Sciatic nerve (tissue), 2 donors: ENCODE measurements at places on chromosomes 16 and 17.

- no peak for DNase-seq
Observed at GRCh38 chr16:81601008-81601428, 156.4 kb downstream of the CMIP start.

DNA sequence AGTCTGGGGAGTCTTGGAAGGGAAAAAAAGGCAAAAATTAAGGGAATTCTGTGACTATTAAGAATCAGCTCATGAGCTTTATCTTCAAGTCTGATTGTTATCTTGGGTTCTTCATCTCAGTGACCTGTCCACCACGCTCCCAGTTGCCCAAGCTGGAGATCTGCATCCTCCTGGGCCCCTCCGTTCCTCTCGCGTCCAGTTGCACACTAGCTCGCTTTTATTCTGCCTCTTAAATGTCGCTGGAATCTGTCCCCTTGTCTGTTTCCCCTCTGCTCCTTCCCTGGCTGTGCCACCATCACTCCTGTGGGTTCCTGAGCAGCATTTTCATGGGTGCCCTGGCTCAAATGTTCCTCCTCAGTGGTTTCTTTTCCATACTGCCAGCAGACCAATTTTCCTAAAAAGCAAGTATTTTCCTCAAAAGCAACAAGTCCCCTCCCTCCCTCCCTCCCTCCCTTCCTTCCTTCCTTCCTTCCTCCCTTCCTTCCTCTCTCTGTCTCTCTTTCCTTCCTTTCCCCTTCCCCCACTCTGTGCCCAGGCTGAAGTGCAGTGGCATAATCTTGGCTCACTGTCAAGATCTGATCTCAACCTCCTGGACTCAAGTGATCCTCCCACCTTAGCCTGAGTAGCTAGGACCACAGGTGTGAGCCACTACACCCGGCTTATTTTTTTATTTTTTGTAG is 1.4 kb downstream of the ENDOV start:
- no peak for DNase-seq

DNA sequence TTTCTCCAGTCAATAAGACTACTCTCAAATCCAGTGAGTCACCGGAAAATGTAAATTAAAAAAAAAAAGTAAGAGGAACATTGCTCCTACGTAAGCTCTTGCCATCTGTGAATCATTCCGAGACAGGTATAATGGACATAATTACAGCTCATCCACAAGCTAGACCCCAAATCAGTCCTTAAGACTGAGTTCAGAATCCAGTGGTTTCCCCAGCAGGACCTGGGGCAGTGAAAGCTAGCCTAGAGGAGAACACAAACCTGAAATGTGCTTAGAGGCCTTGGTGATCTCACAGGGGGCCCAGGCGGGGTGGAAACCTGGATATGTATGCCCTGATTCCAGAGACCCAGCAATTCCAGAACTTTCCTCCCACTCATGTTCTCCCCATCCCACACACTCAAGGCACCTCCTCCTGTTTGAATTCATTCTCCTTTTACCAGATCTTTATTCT is 132.0 kb downstream of the COPRS start:
- DNase-seq = no peak

DNA sequence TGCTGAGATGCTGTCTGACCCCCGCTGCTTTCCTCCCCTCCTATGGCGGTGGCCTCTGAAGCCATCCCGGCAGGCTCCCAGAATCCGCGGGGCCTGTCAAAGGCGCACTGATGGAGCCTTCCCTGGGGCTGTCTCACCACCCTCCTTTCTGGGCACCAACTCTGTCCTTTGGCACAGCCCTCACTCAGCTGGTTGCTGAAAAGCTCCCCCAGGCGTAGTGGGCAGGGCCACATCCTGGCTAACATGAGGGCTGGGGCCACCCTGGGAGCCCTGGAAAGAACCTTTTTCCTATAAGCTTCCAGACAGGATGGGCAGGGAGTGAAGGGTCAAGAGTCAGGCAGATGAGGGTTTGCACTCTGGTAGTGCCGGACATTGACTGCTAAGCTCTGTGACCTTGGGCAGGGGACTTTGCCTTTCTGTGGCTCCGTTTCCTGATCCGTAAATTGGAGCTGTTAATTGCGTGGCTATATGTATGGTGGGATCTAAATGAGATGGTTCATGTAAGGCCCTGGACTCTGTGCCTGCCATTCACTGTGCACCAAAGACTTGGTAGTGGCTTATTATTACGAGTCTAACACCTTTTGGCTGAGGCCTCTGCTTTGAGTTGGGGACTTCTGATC is 27.6 kb upstream of the LASP1NB start:
- DNase-seq = no peak

- no peak for DNase-seq
Observed at GRCh38 chr16:34078691-34079090, 619.3 kb downstream of the TP53TG3F start.

GRCh38 chr17:21263376-21263775 is 10.2 kb upstream of the NATD1 start:
- DNase-seq = no peak

DNA sequence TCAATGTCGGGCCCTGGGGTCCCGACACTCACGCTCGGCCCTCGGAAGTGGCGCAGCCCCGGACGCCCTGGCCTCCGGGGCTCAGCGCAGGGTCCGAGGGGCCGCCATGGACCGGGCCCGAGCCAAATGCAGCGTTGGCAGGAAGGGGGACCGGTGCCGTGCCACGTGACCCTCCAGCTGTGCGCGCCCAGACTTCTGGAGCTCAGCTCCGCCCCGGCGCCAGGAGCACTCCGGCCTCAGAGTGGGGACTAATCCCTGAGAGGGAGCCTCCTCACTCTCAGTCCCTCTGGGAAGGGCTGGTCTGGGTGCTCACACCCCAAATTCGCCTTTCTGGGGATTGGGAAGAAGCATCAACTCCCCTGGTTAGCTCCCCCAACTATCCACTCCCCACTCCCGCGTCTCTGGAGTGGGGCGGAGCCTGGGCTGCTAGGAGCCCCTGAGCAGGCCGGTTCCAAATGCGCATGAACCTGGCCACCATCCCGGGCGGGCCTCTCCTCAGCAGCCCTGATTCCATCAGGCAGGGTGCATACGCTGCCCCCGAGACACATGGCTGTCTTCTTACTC is at the start of gene B3GNT9:
Gene B3GNT9, minus strand, starts transcription at position 166 of the 564 bp plus-strand sequence. CDS start 513 bp downstream, outside the sequence.
- peak; percentile 86 for DNase-seq

GRCh38 chr17:2002767-2003329 is 22.3 kb downstream of the RTN4RL1 start:
- no peak for DNase-seq

DNA sequence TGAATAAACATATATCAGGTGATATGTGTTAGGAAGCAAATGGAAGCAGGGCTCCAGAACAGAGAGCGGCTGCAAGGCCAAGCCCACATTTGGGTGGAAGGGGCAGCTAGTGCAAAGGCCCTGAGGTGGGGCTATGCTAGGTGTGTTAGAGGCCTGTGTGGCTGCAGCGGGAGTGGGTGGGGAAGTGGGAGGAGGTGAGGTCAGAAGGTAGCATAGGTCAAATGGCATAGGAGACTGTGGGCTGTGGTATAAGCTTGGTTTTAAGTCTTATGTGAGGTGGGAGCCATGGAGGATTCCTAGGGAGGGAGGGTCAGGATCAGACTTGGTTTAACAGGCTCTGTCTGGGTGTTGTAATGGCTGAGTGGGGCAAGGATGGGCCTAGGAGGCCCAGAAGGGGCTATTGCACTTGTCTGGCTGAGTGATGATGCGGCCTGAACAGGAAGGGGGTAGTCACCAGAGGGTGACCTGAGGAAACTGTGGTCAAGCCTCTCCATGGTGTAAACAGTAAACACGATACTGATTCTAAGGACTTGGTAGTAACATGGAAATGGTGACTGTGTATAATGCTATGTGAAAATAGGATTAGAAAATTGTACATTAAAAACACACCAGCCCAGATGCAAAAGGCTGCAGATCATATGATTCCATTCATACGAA is 31.1 kb downstream of the RAI1 start:
- DNase-seq = no peak

GRCh38 chr16:80912651-80913050 is 94.0 kb downstream of the CMC2 start:
- DNase-seq = no peak

DNA sequence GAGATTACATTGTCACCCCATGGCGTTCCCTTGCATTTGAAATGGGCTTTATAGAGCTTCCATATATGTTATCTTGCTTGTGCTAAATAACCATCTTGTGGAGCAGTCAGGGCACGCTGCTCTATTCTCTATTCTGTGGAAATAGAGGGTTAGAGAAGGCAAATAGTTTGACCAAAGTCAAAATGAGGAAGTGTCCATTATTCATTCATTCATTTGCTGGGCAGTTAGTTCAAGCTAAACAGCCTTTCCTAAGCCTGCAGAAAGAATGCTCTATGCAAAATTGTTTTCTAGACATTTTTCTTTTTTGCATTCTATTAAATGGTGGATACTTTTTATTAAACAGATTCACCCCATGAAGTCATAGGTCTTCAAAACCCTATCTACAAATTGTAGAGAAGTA is 67.8 kb upstream of the ELAC2 start:
- DNase-seq = no peak

DNA sequence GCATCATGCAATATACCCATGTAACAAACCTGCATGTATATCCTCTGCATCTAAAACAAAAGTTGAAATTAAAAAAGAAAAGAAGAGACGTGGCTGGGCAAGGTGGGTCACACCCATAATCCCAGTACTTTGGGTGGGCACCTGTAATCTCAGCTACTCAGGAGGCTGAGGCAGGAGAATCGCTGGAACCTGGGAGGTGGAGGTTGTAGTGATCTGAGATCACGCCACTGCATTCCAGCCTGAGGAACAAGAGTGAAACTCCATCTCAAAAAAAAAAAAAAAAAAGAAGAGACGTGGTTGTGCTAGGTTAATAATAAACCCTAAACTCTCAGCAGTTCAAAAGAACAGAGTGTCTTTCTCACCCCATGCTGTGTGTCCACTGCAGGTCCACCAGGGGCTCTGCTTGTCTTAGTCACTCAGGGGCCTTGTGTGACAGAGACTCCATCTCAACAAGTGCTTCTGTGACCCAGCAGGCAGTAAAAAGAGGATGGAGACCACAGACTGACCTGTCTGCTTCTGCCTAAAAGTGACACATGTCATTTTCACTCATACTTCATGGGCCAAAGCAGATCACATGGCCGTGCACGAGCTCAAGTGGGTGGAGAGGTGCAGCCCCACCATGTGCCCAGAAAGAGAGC is 22.3 kb upstream of the N4BP1 start:
- no peak for DNase-seq
